ENCODE measurements at places on chromosomes 6 and 20. TPM values are rescaled to one million over a fixed set of nuclear protein-coding genes. Genes with fewer than 3 reads are reported as not detected.

IPCEF1 gene
- total RNA-seq = 0.07 TPM

TNF gene
- total RNA-seq = not detected

UST gene
- 4.6 TPM for total RNA-seq

PTPRT gene
- total RNA-seq = not detected

RNF217 gene
- total RNA-seq = 7.3 TPM

RING1 gene
- 24.8 TPM for total RNA-seq

WFDC10B gene
- not detected for total RNA-seq

ANKRD6 gene
- total RNA-seq = 1.5 TPM

HUS1B gene
- total RNA-seq = 0.17 TPM

CLPSL1 gene
- not detected for total RNA-seq

NOX3 gene
- not detected for total RNA-seq
